ENCODE measurements at places on chromosomes 12 and 14. TPM values are rescaled to one million over a fixed set of nuclear protein-coding genes. Genes with fewer than 3 reads are reported as not detected.
A peak's percentile ranks its signal among the peaks of the same experiment; 100 is the strongest.

Gene RFX4
- not detected for total RNA-seq

Gene C12orf60
- total RNA-seq = 1.2 TPM

Gene SELPLG
- 61.0 TPM for total RNA-seq

Gene TSHR
- 0.24 TPM for total RNA-seq

Gene SLC25A47
- total RNA-seq = not detected

Gene NAA30
- 12.3 TPM for total RNA-seq

Gene LMNTD1
- total RNA-seq = 1.7 TPM

Gene BCL11B
- total RNA-seq = 2.4 TPM

Gene ARMH4
- 2.0 TPM for total RNA-seq

Gene FAIM2
- total RNA-seq = 1.8 TPM

Gene SOAT2
- total RNA-seq = not detected

Gene SLIRP
- 93.9 TPM for total RNA-seq

Gene EXOC3L4
- total RNA-seq = 4.0 TPM

Gene COPS7A
- total RNA-seq = 67.5 TPM

GRCh38 chr12:12510141-12510540 is 52.5 kb downstream of the DUSP16 start:
- DNase-seq = no peak

DNA sequence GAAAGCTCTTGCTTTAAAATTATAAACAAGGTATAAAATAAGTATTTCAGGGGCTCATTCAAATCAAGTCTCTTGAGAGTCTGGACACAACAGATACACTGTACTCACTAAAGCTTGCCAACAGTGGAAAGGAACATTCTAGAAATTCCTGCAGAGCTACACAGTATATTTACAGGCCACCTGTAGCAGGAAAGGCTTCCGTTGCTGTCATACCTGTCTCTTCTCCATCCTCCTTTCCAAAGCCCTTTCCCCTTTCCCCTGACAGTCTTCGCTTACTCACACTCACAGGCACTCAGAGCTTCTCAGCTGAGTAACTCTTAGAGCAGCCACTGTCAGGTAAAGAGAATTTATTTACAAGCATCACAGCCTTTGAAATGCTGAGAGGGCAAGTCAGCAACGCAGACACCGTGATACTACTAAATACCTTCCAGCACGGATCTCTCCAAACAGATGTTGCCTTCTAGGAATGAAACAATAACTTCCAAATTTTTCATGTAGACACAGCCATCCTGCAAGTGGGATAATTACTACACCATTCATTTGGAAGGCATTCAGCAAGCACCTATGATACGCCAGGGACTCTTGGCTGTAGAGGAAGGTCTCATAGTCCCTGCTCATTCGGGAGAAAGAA is 167.9 kb downstream of the FOXN3 start:
- DNase-seq = no peak

DNA sequence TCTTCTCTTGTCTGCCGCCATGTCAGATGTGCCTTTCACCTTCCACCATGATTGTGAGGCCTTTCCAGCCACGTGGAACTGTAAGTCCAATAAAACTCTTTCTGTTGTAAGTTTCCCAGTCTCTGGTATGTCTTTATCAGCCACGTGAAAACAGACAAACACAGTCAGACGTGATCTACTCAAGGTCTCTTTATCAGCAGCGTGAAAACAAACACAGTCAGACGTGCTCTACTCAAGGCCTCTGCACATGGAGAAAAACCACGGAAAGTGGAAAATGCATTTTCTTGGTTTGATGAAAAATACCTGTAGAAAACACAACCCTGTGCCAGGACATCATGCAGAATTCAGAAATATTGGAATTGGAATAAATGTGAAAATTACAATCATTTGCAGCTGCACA is 1115.7 kb downstream of the TMEM121 start:
- no peak for DNase-seq

DNA sequence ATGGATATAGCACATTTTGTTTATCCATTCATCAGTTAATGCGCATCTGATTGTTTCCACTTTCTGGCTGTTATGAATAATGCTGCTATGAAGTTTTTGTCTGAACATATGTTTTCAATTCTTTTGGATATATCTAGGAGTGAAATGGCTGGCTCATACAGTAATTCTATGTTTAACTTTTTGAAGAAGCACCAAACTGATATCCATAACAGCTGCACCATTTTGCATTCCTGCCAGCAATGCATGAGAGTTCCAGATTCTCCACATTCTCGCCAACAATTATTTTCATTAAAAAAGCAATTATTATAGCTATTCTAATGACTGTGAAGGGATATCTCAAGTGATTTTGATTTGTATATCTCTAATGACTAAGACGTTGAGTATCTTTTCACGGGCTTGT is 89.9 kb upstream of the PPP4R3A start:
- peak; percentile 76 for DNase-seq

DNA sequence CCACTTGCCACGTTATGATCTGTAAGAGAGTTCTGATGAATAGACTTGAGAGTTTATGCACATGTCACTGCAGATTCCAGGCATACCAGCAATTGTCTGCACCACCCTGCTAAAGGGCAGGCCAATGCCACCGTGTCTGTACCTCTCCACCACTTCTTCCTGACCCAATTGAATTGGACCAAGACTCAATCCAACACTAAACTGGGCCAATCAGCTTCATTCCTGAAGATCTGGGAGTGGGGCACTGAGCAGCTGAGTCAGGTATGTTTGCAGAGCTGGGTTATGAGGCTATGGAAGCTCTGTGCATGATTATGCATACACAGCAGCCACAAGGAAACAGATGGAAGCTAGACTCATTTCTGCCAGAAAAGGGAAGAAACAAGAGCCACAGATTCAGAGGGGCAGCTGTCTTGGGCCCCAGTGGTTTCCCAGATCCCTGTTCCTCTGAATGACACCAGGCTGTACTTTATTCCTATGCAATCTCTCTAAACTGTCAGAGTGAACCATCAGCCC is 28.0 kb downstream of the DAO start:
- DNase-seq = peak; percentile 34

DNA sequence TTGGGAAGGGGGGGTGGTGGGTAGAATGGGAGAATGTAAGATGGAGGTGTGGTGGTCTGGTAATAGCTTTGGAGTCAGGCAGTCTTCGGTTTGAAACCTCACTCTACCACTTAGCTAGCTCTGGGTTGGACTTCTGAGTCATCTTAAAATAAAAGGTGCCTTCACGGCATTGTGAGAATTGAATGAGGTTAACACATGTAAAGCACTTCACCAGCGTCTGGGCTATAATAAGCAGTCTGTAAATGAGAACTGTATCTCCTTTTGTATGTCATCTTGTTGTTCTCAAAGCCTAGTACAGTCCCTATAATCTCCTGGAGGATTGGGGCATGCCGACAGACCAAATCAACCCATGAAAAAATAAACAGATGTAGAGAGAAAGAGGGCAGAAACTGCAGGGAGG is 11.2 kb downstream of the C2CD5 start:
- no peak for DNase-seq

DNA sequence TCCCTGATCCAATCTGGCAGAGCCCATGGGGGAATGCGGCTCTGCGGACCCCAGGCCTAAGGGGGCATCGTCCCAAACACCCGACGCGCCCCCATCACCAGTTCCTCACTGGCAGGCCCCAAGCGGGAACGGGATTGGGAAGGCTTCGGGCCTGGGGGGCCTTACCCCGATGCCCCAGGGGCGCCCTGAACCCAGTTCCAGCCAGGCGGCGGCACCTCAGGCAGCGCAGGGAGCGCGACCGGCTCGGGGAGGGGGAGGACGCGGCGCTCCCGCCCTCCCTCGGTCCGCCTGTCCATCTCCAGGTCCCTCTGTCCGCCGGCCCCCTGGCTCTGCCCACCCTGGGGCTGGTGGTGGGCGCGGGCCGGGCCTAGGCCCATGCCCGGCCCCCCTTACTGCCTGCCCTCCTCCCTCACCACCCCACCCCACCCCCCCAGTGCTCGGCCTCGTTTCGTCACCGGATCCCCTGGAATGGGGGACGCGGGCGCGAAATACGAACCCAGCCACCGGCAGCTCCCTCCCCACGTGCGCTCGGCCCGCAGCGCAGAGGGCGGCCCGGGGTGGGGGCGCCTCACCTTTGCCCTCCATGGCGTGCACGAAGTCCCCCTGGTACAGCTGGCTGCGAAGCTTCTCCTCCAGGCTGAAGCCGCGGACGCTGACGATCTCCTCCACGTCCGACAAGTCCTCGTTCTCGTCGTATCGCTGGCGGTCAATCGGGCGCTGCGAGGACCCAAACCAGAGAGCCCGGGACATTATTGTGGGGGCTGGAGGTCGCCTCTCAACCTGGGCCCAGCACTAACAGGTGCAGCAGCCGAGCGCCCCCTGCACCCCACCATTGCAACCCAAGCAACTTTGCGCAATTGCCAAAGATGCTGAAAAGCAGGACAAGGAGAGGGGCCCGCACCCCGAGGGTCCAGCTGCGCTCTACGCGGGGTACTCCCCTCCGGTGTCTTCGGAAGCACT is 2.3 kb downstream of the KDM2B start:
- no peak for DNase-seq

DNA sequence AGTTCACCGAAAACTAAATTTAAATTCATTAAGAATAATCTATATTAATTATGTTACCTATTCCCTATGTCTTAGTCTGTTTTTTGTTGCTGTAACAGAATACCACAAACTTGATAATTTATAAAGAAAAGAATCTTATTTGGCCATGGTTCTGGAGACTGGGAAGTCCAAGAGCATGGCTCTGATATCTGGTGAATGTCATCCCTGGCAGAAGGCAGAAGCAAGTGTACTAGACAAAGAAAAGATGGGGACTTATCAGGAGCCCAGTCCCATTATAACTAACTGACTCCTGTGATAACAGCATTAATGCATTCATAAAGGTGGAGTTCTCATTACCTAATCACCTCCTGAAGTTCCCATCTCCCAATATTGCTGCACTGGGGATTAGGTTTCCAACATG is 33.3 kb upstream of the BCAT1 start:
- no peak for DNase-seq

GRCh38 chr12:2884810-2885209 is 5.9 kb upstream of the TULP3 start:
- no peak for DNase-seq

DNA sequence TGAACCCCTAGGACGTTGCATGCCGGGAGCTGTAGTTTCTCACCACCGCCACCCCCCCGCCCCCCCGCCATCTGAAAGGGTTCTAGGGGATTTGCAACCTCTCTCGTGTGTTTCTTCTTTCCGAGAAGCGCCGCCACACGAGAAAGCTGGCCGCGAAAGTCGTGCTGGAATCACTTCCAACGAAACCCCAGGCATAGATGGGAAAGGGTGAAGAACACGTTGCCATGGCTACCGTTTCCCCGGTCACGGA is 501 bp upstream of the HSP90B1 start:
- DNase-seq = peak; percentile 89

DNA sequence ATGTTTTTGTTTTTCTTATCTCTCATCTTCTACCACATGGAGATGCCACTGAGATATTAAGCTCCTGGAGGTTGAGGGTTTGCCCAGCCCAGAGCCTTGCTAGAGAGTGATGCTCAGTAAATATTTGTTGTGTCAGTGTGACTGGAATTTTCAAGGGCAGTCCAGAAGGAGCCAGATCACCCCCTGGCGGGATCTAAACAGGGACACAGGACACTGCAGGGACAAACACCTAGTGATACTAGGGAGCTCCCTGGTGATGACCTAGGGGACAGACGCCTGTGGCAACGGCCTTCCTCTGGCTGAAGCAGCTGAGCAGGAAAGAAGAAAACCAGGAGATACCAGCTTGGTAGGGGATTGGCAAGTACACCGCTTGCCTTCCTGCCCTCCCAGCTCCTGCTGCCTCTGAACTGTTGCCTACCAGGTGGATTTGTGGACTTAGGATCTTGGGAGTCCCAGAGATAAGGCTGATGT is 714.4 kb upstream of the TBX3 start:
- DNase-seq = no peak

DNA sequence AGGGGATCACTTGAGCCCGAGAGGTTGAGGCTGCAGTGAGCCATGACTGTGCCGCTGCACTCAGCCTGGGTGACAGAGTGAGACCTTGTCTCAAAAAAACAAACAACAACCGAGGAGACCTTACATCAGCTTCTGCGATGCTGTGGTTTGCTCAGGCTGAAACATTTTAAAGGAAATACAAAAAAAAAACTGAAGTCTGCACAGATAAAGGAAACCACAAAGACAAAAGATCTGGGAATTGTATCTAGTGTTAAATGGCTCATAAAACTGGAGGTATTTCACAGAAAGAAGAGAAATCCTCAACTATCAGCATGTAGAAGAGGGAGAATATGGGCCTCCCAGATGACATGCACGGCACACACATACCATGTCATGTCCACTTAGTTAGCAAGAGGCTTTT is 60.3 kb upstream of the VPS33A start:
- no peak for DNase-seq

- no peak for DNase-seq
Measured at GRCh38 chr14:28142400-28143015, 624.1 kb upstream of the FOXG1 start.

GRCh38 chr14:105767315-105767714 is 240.9 kb downstream of the TMEM121 start:
- no peak for DNase-seq

DNA sequence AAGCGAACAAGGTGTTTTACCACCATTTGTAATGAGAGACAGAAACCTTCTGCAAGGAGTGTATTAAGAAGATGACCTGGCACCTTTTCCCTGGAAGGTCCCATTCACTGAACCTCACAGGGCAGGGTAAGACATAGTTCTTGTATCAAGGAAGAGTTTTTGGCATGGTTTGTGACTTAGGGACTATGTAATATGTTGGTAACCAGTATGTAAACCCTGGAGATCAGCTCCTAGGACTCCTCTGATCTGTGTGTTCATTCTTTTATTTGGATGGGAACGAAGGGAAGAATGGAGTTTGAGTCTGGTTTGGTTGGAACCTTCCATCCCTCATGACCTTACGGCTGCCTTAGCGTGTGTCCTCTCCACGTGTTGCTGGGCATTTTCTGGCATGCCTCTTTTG is 175.4 kb downstream of the CAND1 start:
- DNase-seq = no peak

GRCh38 chr12:8594072-8594471 is 18.6 kb downstream of the AICDA start:
- no peak for DNase-seq

GRCh38 chr12:43740511-43741100 is 18.0 kb downstream of the PUS7L start:
- no peak for DNase-seq

DNA sequence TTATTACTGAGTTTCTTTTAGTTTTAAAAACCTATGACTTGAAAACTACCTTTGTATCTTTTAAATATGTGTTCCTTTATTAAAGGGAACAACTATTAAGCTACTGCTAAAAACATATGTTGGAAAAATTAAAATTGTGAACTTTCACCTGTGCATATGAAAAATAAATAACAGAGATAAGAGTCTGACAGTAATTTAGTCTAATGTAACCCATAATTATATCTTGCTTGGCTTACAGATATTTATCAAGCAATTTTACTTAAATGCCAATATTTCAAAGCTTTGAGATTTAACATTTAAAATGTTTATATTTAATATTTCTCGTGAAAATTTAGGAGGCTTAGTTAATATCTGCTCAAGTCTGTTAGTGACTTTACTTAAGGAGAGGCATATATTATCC is 309.8 kb downstream of the CCER1 start:
- no peak for DNase-seq
